ENCODE measurements at places on chromosomes 3 and 15.
A peak's percentile ranks its signal among the peaks of the same experiment; 100 is the strongest.

DNA sequence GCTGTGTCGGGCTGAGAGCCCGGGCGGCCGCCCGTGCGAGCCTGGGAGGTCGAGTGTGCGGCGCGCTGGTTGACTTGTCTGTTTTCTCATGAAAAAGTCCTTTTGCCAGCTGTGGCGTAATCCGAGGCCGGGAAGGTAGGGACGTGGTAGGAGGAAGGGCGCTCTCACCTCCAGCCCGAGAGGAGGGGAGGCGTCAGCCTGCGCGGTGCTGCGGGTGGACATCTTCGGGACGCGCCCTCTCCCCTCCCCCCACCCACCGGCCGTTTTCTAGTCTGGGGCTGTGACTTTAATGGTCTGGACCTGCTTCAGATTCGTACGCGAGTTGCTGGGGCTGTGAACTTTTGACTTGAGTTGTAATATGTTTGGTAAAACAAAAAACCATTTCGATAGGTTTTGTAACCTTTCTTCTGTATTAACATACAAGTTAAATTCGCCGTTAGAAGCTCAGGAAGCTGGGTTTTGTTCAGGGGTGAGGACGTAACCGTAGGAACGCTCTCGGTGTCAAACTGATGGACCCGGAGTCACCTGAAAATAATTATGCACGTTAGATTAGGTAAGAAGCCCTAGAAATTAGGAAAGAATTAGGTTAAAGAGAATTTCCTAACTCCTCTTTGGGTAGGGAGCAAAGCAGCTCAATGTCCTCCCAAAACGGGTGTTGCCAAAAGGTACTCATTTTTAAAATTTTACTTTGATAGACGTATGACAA is 762 bp downstream of the NCK1 start:
- DNase-seq: peak; percentile 11

DNA sequence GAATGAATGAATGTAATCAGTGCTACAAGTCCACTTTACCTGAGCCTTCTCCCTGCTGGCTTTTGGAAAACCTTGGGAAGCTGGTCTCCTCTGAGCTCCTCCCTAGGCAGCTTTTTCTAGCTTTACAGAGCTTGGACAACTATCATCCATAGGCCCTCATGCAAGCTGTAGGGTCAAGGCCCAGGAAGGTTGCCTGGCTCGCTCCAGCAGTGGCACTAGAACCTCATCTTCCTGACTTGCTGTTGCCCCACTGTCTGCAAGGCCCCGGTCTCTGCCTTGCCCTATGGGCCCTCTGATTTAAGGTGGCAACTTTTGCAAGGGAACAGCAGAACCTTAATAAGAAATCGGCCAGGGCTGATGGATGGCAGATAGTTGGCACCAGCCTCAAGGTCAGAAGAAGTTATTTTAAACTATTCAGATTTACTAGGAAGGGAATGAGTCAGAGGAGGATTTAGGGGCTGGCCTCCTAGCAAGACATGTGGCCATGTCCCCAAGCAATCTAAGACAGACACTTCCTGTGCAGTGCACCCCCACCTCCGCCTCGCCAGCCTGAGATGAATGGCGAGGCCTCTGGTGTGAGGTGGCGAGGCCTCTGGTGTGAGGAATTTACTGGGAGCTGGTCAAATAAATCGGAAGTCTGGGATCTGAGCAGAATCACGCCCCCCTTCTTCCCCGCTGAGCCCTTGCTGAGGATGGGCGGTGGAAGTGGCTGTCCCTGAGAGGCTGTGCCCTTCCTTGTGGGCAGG is 180.8 kb downstream of the MEGF11 start:
- no peak for DNase-seq

DNA sequence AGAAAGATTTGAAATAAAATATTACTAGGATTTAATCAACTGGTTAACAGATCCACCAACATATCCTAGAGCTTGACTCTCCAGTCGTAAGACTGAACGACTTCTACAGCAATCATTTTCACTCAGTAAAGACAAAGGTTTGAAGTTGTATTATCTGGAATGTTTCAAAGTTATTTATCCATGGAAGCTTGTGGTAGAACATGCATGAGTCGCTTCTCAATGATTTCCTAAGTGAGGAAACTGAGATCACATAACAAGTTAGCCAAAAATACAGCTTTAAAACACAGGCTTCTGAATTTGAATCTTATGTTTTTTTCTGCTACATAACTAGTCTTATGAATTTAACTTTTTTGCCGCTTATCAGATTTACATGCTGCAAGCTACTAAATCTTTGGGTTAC is 241.8 kb downstream of the FOXP1 start:
- no peak for DNase-seq

- DNase-seq: no peak
Measured at GRCh38 chr3:183158551-183159006, 4.0 kb downstream of the LAMP3 start.

- DNase-seq: no peak
Measured at GRCh38 chr3:61980041-61980440, 393.3 kb downstream of the FEZF2 start.

- DNase-seq: no peak
Measured at GRCh38 chr3:10223676-10224639, 24.3 kb upstream of the TATDN2 start.

- no peak for DNase-seq
Measured at GRCh38 chr15:101269479-101270223, 7.6 kb downstream of the SELENOS start.

- DNase-seq: no peak
Measured at GRCh38 chr15:89761009-89761831, 10.2 kb upstream of the MESP1 start.

DNA sequence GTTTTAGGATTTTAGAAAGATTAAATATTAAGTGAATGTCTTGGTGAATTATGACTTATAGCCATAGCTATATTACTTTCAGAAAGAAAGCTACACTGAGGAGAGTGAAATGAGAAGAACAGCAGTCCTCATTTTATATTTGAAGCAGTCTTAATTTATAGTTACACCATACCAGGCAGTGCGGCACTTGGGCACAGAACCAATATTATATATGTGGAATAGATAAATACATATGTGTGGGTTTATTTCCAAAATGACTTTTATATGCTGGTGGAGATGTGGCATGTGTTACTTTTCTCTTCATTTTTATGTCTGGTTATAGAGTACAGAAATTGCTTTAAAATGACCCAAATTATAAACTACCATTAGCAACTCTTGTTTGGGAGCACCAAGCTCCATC is 759.5 kb downstream of the GRM7 start:
- no peak for DNase-seq

DNA sequence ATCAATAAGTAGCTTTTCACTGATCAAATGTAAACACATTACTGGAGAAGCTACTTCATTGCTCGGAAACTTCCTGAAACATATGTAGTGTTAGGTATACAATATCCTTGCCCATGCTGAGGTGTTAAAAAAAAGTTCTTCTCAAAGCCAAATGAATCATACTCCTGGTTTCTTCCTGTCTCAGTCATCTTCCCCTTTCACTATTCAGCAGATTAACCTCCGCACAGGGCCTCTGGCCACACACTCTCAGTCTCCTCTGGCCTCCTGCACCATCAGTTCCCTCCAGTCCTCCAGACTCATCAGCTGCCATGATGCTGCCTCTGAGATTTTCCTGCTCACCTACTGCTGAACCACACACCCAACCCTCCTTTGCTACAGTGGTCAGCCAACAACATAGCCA is 70.5 kb upstream of the BOC start:
- no peak for DNase-seq

GRCh38 chr15:65414841-65415621 is 7.7 kb downstream of the IGDCC4 start:
- DNase-seq: no peak

- DNase-seq: no peak
Measured at GRCh38 chr3:165185707-165186327, 10.4 kb downstream of the SLITRK3 start.

GRCh38 chr3:9747267-9747666 is 2.5 kb upstream of the OGG1 start:
- no peak for DNase-seq

GRCh38 chr3:105809208-105809888 is 59.5 kb downstream of the CBLB start:
- DNase-seq: no peak

- no peak for DNase-seq
Measured at GRCh38 chr15:91782221-91782620, 71.3 kb upstream of the SLCO3A1 start.

GRCh38 chr3:98540346-98540745 is 8.6 kb downstream of the GPR15 start:
- DNase-seq: no peak

DNA sequence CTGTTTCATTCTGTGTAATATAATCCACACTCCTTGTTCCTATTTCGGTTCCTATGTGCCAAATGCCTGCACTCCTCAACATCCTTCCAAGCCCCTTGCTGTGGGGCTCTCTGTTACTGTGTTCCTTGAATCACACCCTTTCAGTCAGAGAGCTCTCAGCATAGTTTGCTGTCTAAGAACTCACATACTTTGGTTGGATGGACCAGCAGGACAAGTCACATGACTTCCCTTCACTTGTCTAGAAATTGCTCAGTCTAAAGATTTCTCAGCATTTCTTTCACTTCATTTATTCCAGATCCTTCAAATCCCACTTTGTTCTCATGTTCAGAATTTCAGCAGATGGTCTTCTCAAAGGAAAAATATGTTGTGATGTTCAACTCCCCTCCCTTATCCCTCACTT is 203.5 kb upstream of the PFN2 start:
- no peak for DNase-seq

- DNase-seq: no peak
Measured at GRCh38 chr3:64110071-64110470, 86.8 kb upstream of the PSMD6 start.

- DNase-seq: no peak
Measured at GRCh38 chr3:127224118-127224517, 31.2 kb downstream of the PRR23E start.

DNA sequence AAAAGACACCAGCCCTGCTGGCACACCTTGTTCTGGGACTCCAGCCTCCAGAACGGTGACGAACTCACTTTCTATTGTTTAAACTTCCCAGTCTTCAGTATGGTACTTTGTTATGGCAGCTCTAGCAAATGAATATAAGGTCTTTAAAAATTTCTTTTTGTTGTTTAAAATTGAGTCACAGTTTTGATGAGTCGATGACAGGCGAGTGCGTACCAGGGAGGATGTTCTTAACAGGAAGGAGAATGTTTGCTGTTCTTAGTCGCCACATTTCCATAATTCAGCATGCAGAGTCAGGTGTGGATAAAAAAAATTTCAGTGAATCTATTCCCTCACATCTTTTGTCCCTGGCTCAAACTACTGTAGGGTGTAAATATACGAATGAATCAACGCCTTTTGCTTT is 12.4 kb downstream of the DNASE1L3 start:
- no peak for DNase-seq

- DNase-seq: no peak
Measured at GRCh38 chr3:185399737-185400667, 37.1 kb downstream of the MAP3K13 start.

- DNase-seq: no peak
Measured at GRCh38 chr3:159818399-159818798, 170.2 kb upstream of the IL12A start.

DNA sequence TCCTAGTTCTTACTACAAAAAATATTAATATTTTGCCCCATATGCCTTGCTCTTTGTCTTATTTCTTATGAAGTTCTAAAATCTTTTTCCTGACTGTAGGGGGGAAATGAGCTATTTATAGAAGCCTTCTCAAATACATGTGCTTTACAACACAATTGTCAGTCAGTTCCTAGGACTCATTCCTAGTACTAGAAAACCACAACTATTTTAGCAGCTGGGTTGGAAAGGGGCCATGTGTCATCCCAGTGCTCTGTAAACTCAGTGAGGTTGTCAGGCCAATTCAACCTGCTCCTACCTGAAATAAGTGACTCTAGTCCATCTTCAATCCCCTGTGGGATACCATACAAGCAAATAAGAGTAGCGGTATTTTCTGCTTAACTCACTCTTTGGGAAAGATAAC is 153.8 kb downstream of the ULK4 start:
- no peak for DNase-seq

DNA sequence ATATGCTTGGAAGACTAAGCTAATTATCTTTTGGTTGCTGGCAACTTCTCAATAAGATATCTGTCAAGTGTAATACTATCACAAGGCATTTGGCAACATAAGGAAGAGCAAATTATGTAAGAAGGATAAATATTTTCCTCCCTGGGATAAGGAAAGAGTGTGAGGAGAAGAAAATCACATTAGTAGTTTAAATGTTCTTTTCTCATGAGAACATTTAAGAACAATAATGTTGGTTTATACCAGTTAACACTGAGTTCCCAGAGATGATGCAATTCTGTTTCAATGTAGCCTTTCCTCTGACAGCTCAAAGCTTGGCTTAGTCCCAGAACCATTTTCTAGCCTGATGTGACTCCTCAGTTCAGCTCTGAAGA is 66.1 kb upstream of the NPHP3 start:
- no peak for DNase-seq

GRCh38 chr3:128174675-128175590 is 21.7 kb downstream of the EEFSEC start:
- DNase-seq: no peak

DNA sequence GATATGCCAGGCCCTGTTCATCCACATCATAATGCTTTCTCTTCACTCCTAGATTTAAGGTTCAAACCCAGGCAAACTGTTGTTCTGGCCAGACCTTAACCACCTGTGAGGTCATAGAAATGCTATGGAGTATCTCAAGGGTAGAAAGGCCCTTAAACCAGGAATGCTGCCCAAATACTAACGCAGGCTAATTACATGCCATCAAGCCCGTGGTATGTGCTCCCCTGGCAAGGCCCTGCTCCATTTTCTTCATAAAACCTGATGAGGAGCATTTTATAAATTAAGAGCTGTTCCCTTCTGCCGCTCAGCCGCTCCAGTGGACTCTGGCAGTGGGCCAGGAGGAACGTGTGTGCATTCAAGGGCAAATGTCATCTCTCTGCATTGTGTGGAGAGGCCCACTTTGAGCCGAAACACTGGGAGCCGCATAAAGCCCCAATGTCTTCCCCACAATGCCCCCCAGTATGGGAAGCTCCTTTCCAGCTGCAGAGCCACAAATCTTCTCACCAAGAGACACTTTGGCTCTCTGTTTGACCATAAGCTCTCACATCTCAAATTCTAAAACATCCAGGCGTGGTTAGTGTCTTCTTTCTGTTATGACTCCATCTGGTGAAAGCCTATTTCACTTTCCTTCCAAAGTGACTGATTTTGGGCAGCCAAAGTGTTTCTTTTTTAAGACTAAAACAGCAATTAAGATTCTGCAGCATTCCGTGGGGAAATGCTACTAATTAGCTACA is 210.8 kb upstream of the NR2E3 start:
- no peak for DNase-seq

DNA sequence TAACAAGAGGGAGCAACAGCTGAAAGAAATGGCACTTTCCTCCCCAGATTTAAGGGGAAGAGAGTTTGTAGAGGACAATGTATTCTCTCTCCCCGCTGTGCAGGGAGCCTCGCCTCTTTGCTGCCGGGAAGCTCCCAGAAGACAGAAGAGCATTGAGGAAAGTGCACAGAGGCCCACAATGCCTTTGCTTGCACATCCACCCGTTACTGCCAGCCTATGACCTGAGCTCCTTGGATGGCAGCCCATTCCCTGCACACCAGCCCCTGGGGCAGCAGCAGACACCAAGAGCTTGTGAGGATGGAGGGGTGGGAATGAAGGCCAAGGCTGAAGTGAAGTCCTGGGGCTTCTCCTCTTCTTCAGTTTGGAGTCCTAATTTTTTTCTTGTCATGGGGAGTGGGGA is 67.0 kb downstream of the CLDN11 start:
- no peak for DNase-seq
